Activated CD8-positive, alpha-beta memory T cell treated with anti-CD3 and anti-CD28 coated beads for 4 hours (primary cell): ENCODE measurements at places on chromosomes 12 and 14.

DNA sequence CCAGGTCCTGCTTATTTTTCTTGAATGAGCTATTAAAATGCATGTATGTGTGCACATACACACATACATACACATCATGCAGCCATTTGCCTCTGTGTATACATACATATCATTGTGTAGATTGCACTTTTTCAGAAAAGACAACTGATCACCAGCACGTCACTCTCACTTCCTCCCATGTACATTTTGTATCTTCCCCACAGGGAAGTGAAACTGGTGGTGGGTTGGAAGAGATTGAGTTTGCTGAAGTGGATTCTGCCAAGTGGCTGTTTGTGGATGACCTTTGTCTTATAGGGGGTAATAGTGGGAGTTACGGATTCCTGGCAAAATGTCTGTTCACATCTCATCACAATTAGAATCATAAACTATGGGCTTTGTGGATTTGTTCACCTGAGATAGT lies 448.6 kb downstream of the RAD51B start:
- no peak for DNase-seq

GRCh38 chr12:65649126-65649525 lies 175.2 kb upstream of the HMGA2 start:
- no peak for DNase-seq

DNA sequence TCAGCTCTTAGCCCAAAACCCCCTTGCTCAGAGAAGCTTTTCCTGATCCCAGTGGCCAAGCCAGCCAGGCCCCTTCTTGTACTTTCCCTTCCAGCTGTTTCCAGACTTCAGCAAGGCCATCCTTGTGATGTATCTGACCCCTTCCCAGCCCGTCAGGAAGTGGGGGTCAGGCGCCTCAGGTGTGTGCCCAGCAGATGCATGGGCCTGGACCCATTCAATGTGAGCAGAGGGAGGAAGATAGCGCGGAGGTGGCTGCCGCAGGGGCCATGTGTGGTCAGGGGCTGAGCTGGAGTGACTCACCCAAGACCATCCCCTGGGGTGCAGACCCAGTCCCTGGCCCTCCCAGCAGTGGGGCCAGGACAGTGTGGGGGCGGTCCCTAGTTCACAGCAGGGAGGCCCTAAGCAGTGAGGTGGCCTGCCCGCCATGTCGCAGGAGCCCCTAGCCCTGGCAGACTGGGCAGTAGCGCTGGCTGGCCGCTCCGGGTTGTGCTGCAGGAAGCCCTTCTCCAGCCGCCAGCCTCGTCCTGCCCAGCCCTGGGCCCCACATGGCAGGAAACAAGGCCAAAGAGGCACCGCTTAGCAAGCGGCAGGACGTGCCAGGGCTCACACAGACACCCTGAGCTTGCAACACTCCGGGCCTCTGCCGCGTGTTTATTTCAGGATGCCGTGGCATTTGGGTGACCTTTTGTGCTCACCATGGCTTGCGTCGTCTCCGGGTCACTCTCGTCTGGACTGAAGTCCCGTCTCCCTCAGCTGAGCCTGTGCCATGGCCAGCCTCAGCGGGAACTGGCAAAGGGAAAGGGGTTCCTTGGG lies 12.0 kb downstream of the ADSS1 start:
- DNase-seq = no peak

GRCh38 chr14:68208626-68209317 lies 389.2 kb downstream of the RAD51B start:
- DNase-seq = no peak

DNA sequence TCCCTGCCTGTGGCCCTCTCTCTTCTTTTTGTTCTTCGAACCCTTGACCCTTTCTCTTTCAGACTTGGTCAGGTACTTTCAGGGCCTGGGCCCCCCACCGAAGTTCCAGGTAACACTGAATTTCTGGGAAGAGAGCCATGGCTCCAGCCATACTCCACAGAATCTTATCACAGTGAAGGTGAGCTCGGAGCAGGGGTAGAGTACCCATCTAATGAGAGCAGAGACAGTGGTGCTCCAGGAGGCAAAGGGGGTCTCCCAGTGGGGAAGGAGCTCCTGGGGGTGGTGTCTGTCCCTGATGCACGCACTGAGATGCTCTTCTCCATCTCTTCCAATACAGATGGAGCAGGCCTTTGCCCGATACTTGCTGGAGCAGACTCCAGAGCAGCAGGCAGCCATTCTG lies 4.7 kb downstream of the IRF9 start:
- no peak for DNase-seq

DNA sequence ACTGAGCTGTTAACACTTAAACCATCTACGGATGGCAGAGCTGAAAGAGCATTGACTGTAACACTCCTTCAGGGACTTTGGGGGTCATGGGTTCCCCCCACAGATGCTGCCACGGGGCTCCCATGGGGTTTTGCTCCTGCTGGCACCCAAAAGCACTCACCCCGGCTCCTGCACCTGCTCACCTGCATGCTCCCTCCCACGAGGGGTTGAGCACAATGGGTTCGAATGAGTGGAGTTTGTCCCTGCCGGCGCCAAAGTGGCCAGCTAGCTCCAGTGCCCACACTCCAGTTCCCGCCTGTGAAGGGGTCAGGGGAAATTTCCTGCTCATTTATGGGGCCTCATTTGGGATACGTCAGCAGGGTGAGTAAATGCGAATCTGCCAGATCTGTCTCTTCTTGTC lies 40.7 kb downstream of the TNFAIP2 start:
- DNase-seq = no peak

DNA sequence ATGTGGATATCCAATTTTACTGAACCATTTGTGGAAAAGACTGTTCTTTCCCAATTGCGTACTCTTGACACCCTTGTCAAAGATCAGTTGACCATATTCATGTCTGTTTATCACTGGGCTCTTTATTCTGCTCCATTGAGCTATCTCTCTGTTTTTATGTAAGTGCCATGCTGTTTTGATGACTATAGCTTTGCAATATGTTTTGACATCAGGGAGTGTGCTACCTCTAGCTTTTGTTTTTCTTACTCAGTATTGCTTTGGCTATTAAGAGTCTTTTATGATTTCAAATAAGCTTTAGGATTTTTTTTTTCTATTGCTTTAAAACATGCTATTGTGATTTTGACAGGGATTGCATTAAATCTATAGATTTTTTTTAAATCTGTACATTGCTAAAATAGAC lies 194.3 kb downstream of the SNAPC1 start:
- DNase-seq = no peak

DNA sequence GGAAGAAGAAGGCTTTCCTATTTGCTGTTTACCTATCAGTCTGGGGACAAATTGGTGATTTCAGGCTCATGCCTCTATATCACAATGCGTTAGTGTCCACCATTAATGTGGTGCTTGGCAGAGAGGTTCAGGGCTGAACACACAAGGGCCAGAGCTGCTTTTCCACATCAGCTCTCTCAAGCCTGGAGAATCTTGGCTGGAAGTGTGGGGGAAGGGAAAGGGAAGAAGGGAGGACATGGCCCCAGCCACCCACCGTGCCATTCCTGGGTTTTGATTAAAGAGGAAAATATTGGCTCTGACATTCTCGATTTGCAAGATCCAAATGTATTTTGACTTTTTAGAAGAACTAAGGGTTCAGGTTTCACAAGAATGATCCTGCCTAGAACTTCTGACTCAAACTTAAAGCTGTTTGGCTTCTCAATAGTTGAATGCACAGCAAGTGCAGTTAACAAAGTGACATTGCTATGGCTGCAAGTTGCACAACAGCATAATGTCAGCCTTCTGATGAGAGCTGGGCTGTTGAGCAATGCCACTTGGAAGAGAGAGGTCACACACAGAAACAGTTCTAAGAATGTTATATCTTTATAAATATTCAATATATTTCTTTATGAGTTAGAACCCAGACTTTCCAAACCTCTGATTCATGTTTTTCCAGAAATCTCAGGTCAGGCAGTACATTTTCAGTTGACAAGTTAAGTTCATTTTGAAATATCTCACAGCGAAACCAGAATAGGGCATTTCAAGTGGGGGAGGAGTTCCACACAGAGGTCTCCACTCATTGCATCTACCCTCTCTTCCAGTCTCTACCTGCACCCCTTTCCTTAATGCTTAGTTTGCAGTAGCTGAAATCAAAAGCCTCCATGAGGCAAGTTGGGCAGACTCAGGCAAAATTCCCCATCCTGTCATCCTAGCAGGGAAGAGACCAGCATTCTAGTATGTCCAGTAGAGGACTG lies 25.3 kb downstream of the IGF1 start:
- DNase-seq = no peak

DNA sequence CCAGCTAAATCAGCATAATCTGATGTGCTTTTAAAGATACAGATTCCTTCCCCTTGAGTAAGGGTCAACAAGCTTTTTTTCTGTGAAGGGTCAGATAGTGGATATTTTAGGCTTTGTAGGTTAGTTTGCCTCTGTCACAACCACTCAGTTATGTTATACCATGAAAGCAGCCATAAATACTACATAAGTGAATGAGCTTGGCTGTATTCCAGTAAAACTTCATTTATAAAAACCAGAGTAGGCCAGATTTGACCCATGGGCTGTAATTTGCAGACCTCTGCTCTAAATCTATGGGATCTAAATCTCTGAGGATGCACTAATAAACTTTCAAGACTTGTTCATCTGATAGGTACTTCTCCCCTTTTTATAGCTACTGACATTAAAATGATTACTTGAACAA lies 47.7 kb downstream of the LEMD3 start:
- no peak for DNase-seq

- DNase-seq = no peak
Observed at GRCh38 chr12:101829639-101830366, 956 bp downstream of the GNPTAB start.

DNA sequence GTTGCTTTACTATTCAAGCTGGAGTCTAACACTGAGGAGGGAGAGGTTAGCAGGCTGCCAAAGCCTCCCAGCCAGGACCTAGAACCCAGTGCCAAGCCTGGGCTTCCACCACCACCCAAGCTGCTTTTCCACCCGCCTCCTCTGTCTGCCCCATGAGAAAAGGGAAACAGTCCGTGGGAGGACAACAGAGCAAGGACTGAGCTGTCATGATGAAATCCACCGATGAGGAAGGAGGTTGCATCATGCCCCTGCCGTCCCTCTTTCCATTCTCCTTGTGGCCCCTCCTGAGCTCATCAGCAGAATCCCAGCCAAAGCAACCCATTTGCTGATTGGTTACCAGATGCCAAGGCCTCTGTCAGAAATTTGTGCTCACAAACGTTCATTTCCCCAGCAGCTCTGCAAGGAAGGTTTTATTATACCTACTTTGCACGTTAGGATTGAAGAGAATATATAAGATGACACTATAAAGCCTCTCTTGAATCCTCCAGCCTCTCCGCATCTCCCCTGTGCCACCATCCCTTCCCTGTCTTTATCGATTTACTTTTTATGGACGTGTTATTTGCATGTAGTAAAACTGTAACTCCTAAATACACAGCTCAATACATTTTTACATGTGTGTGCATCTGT lies 6.3 kb upstream of the SERPINA1 start:
- DNase-seq = no peak

GRCh38 chr12:15962760-15963159 lies 51.6 kb downstream of the DERA start:
- no peak for DNase-seq

DNA sequence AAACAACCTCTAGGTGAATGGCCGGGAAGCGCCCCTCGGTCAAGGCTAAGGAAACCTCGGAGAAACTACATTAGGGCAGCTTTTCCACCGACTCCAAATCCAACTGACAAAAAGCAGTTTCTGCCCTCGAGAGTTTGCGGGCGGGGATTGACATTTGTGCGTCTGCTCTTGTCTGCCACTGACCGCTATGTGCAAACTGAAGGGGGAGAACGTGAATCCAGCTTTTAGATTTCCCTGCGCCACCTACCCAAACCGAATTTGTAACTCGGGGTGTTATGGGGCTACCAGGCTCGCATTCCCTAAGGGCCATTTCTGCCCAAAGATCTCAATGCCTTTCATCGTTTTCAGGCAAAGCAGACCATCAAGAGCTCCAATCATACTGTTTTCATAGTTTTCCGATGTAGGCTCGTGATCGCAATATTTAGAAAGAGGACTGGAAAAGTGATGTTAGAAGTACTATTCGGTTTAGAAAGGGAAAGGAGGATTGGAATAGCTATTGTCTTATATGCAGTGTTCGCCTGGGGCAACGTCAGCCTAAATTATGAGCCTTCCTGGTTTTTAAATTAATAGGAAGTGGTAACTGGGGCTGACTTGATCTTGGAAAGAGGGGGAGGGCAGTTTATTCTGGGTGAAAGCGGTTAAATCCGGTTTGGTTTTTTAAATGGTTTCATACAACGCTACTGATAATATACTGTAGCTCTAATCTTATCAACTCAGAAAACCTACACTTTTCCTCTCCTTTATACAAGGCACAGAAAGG lies 45.4 kb downstream of the BCAT1 start:
- no peak for DNase-seq

DNA sequence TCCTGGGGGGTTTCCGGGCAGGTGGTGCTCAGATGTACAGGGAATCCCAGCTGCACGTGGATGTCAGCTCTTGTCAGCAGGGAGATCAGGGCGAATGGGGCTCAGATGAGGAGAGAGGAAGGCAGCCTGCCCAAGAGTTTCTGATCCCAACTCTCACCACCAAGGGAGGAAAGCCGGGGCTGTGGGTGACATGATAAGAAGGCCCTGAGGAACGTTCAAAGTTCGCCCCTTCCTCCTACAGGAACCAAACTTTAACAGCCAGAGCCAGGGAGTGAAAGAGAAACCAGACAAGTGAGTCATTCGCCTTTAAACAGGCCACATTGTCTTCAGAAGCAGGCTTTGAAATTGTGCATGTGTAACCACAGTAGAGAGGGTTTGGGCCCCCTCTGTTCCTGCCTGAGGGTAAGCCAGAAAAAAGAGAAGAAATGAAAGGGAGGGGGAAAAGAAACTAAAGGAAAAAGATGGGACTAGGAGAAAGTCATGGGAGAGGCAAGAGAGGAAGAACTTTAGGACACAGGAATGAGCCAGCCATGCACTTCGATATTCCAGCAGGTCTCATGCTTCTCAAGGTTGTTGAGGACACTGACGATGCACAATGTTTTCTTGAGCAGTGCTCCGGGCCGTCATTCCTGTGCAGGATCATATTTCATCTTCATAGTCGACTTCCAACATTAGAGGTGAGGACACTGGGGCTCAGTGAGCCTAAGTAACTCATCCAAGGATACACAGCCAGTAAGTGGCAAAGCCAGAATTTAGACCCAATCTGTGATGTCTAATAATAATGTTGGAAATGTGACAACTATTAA lies 691.4 kb upstream of the TBX3 start:
- no peak for DNase-seq

- DNase-seq = peak; percentile 17
Observed at GRCh38 chr14:76386944-76387782, 11.2 kb downstream of the ESRRB start.

DNA sequence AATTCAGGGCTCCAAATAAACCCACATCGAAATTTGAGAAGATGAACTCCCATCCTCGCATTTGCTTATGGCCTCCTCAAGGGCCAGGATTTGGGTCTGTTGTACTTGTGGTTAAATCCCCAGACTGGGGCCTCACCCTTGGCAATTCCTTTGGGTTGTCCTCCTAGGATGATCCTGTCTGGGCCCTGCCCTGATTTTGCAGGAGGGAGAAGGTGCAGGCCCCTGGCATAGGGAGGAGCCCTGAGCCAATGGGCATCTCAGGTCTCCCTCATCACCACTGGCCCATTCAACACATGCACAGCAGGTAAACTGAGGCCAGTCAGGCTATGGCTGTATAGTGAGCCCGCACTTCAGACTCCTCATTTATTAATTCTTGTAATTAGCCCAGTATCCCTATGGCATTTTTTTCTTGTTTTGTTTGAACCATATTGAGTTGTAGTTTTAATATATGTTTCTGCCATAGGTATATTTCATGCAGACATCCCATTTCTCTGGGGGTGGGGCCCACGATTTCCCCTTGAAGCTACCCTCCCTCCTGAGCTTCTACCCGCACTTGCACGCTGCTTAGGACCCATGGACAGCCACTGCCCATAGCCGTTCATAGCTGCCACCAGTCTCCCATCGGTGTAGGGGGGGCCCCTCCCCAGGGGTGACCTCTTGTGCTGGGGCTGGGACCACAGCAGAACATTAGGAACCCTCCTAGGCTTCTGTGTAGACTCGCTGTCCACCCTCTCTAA lies 67.1 kb upstream of the DDX11 start:
- no peak for DNase-seq
